ENCODE measurements at places on chromosomes 7 and 10.

GRCh38 chr7:67021260-67021659 lies 24.6 kb downstream of the TYW1 start:
- DNase-seq: no peak

- no peak for DNase-seq
Measured at GRCh38 chr7:117383483-117384189, 43.7 kb downstream of the ASZ1 start.

- DNase-seq: no peak
Measured at GRCh38 chr7:70071766-70072165, 473.5 kb downstream of the AUTS2 start.

- no peak for DNase-seq
Measured at GRCh38 chr7:139566736-139567646, 43.5 kb downstream of the CLEC2L start.
